ENCODE measurements at places on chromosomes 3 and 15. TPM values are rescaled to one million over a fixed set of nuclear protein-coding genes. Genes with fewer than 3 reads are reported as not detected.

The LDHAL6B gene
- not detected for total RNA-seq

The TTLL13 gene
- total RNA-seq, result 1.4 TPM

The KIF23 gene
- total RNA-seq, result 46.4 TPM

The RTF1 gene
- 43.9 TPM for total RNA-seq

The COL7A1 gene
- total RNA-seq, result 1.9 TPM

The GOLGA6A gene
- total RNA-seq, result not detected

The XRN1 gene
- 110 TPM for total RNA-seq

The ZMYND10 gene
- total RNA-seq, result 1.2 TPM

The ONECUT1 gene
- not detected for total RNA-seq

The CSK gene
- total RNA-seq, result 477 TPM

The CLRN1 gene
- not detected for total RNA-seq

The DAZL gene
- not detected for total RNA-seq

The STRA6 gene
- 0.17 TPM for total RNA-seq

All from T-helper 1 cell treated with Interleukin-12 subunit alpha and Interleukin-12 subunit beta and Interleukin-4 antibody, amounts not matched to agents 30 ng/mL and 1 ng/mL, for 36 hours (primary cell).